ENCODE measurements at places on chromosomes 3 and 15. TPM values are rescaled to one million over a fixed set of nuclear protein-coding genes. Genes with fewer than 3 reads are reported as not detected.

DNA sequence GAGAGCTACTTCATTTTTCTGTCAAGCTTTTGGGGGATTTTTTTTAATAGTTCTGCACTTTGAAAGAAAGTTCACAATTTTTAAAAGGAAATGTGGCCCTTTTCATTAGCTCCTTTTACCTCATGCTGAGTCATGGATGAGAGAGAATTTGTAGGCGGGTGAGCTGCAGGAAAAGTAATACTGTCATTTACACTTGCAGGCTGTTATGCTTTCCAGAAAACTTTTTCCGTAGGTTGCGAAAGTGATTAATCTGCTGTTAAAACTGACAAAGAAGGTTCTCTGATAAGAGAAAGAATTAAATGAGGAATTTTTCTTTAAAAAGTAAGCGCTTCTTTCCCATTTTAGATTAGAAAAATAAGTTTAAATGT, 430.2 kb downstream of the LPP start:
- H3K36me3 ChIP-seq = no peaks in the 10 kb centered on the region
- H3K27ac ChIP-seq = peak overlapping the region; percentile 85
- H3K4me1 ChIP-seq = peaks cover 47% of the 10 kb centered on the region
- no peak overlapping the region for H3K4me3 ChIP-seq

GRCh38 chr3:126121632-126122031, 37.7 kb upstream of the SLC41A3 start:
- no peak for DNase-seq
- H3K4me1 ChIP-seq = no peaks in the 10 kb centered on the region
- no peaks in the 10 kb centered on the region for H3K27me3 ChIP-seq
- no peak overlapping the region for H3K4me3 ChIP-seq
- H3K36me3 ChIP-seq = peaks cover 19% of the 10 kb centered on the region
- no peak overlapping the region for H3K27ac ChIP-seq

DNA sequence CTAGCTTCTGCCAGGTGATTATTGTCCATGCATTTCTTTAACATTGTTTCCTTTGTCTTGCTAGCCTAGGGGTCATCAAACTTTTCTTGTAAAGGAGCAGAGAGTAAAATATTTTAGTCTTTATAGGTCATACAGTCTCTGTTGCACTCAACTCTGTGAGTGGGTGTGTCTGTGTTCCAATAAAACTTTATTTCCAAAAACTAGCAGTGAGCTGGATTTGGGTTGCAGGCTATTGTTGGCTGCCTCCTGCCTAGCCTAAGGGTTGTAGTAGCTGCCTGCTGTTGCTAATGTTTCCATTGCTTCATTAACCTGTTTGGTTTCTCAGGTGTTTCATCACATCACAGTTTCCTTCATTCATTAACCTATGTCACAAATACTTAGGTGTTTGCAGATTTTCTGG, 64.0 kb upstream of the DCP1A start:
- no peaks in the 10 kb centered on the region for H3K36me3 ChIP-seq
- H3K27me3 ChIP-seq = no peaks in the 10 kb centered on the region
- H3K4me1 ChIP-seq = no peaks in the 10 kb centered on the region
- no peak for DNase-seq
- H3K27ac ChIP-seq = no peak overlapping the region
- H3K4me3 ChIP-seq = no peak overlapping the region

- DNase-seq = no peak
- H3K27me3 ChIP-seq = no peaks in the 10 kb centered on the region
- no peaks in the 10 kb centered on the region for H3K4me1 ChIP-seq
- H3K36me3 ChIP-seq = peaks cover 3% of the 10 kb centered on the region
These were observed 25.9 kb downstream of the RNF111 start for GRCh38 chr15:59013246-59013873.

CLRN1 gene
- total RNA-seq = not detected

Measured in ascending aorta (tissue), 2 donors.